ELF-1 (cell line): ENCODE measurements at places on chromosomes 12 and 14.

GRCh38 chr12:109625749-109626377, 52.3 kb downstream of the MVK start:
- no peak for DNase-seq

GRCh38 chr12:22658214-22658613, 33.2 kb downstream of the ETNK1 start:
- no peak for DNase-seq

DNA sequence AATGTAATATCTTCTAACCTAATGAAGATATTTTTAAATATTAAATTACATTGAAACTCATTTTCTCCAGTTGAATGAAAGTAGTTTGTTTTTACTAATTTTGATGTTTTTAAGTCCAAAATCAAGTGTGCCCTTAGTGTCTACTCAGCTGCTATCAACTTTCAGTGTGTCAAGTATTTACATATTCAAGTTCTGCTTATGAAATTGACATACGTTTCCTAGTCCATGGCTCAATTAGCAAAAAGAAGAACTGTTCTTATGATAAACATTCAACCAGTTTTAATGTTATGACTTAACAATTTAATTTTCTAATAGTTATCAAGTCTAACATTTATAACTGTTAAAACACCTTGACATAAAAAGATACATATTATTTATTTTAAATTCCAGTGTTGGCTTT, 137.1 kb downstream of the DUSP6 start:
- no peak for DNase-seq

- DNase-seq, result peak; percentile 39
Measured at GRCh38 chr12:21324551-21324950, 10.2 kb downstream of the SLCO1A2 start.

- no peak for DNase-seq
Measured at GRCh38 chr14:77599889-77600288, 16.5 kb downstream of the SPTLC2 start.

DNA sequence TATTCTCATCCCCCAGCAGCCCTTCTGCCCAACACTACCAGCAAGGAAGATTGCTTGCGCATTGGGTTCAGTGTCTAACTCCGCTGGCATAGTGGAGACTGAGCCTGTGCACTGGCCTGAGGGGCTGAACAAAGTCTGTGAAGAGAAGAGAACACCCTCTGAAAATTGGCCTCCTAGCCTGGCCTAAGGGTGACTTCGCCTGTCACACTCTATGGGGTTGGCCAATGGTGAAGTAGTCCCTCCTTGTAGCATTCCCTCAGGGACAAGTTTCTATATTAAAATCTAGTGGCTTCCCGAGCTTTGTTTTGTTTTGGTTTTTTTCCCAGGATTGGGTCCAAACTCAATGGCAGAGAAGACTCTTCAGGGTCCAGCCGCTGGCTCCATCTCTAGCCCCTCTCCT, 49.1 kb upstream of the DAAM1 start:
- DNase-seq, result no peak

DNA sequence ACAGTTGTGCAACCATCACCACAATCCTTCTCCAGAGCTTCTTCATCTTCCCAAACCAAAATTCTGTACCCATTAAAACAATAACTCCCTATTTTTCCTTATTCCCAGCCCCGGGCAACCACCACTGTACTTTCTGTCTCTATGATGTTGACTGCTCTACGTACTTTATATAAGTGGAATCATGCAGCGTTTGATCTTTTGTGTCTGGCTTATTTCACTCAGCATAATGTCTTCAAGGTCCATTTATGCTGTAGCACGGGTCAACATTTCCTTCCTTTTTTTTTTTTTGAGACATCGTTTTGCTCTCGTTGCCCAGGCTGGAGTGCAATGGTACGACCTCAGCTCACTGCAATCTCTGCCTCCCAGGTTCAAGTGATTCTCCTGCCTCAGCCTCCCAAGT, 162.7 kb upstream of the GSC start:
- no peak for DNase-seq

- no peak for DNase-seq
Measured at GRCh38 chr12:112685321-112685720, 106.2 kb upstream of the RPH3A start.

GRCh38 chr12:87866578-87867292, 162.5 kb downstream of the C12orf50 start:
- no peak for DNase-seq

DNA sequence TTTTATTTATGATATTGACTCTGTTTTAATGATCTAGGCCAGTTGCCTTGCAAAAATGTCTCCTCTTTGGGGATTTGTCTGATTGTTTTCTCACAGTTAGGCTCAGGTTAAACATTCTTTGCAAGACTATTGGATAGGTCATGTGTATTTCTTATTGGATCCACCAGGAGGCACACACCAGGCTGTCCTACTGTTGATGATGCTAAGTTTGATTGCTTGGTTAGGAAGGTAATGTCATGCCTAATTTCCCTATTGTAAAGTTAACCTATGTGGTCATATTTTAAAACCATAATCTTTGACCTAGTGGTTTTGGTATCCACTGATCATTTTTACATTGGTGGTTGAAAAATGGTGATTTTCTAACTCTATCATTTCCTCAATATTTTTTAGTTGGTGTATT, 137.1 kb downstream of the BRMS1L start:
- DNase-seq, result no peak

DNA sequence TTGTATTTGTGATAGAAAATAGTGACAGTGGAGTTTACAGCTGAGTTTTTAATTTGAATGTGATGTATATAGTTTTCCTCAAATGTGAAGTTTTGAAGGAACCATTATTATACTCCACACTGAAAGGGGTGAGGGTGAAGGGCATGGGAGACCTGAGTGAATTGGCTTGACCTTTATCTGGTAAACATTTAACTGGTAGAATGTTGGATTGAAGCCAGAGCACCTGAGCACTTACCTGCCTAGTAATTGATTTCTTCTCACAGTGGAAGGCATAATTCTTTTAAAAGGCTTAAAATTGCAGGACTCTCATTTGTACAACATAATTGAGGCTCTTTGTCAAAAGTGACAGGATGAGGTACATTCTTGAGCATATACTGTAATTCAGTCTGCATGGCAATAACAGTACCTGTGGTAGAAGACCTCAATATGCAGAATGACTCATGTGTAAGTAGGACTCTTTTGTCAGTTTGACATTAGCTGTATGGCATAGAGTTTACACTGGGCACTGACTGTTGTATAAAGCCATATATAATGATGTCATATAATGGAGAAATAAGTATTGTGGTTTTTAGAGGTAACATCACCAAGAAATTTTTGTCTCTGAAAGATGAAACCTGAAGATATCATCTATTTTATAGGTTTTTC, 309.6 kb downstream of the TMTC2 start:
- DNase-seq, result no peak

DNA sequence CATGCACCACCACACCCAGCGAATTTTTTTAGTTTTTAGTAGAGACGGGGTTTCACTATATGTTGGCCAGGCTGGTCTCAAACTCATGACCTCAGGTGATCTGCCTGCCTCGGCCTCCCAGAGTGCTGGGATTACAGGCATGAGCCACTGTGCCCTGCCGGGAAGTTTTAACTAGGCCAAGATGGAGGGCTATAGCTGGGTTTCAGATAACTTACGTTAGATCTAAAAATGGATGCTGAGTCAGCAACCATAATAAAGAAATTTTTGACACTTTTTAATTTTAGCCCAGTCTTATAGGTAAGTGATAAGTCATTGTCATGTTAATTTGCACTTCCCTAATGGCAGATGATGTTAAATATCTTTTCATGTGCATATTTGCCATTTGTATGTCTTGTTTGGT, 14.4 kb downstream of the ZDHHC17 start:
- DNase-seq, result no peak

- DNase-seq, result no peak
Measured at GRCh38 chr12:16552301-16552700, 53.7 kb downstream of the LMO3 start.

DNA sequence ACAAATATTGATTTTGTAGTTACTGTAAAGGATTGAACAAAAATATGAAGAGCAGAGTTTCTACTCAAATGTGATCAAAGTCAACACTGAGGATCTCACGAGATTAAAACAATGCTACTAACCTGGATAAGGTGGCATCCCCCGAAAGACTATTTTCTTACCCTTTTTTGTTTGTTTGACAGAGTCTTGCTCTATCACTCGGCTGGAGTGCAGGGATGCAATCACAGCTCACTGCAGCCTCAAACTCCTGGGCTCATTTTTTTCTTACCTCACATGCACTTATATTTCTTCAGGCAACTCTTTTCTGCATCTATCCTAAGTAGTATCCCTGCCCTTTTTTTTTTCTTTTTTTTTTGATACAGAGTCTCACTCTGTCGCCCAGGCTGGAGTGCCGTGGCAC, 109.2 kb downstream of the VEZT start:
- DNase-seq, result no peak

DNA sequence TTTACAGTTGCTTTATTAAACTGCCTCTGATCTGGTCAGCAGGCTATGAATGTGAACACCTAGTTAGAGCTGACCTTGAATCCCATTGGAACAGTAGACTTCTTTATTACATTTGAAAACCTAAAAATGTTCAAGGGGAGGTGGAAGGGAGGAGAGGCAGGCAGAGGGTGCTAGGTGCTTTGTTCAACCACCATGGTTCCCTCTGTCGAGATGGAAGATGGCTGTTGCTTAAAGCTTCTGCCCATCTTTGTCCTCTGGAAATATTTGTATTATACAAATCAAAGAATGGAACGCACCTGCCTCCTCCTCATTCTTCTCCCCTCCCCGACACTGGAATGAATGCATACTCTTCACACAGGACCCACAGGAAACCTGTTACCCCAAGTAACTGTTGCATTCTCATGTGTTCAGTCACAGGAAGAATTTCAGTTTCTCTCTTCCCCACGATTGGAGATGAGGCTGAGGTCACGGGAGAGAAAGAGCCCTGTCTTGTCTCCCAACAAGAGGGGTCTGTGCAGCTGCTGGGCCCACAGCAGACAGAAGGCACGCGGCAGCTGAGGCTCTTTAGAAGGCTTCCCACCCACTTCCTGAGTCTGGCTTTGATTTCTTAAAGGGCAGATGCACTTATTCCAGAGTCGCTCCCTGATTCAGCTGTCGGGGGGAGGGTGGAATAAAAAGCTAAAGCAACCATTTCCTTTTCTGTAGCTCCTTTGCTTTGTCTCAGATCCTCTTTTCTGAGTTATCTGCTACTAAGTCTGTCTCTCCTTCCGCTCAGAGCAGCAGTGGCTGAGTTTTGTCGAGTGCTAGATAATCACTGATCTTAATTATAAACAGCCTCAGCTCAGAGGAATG, 217.9 kb upstream of the BTG1 start:
- DNase-seq, result peak; percentile 21

GRCh38 chr14:31592631-31593030, 31.4 kb downstream of the NUBPL start:
- no peak for DNase-seq

DNA sequence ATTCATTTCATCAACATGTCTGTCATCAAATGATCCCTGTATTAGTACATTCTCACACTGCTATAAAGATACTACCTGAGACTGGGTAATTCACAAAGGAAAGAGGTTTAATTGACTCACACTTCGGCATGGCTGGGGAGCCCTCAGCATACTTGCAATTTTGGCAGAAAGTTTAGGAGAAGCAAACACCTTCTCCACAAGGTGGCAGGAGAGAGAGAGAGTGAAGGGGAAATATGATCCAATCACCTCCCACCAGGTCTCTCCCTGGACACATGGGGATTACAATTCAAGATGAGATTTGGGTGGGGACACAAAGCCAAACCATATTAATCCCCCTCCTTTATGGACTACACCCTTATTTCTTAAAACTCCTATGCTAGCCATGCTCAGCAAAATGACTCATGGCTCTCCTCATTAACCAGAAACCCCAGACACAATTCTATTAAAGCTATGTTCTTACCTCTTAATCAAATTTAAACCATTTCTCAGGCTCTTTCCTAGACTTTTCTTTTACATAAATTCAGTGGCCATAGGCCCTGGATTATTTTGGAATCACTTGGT, 932.3 kb downstream of the FLRT2 start:
- DNase-seq, result peak; percentile 9

DNA sequence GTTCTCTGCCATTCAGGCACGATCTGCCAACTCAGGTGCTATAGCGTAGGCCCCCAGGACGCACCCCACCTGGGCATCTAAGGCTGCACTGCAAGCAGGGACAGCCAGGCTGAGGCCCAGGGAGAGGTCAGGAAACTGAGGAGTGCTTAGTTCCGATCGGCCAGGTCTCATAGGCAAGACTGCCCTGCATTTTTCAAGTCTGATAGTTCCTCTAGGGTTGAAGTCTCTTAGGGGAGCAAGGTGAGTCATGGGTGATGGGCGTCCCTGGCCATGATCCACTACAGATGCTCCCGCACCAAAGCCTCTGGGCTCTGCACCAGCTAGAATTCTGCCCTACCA, 13.2 kb downstream of the NOPCHAP1 start:
- no peak for DNase-seq

DNA sequence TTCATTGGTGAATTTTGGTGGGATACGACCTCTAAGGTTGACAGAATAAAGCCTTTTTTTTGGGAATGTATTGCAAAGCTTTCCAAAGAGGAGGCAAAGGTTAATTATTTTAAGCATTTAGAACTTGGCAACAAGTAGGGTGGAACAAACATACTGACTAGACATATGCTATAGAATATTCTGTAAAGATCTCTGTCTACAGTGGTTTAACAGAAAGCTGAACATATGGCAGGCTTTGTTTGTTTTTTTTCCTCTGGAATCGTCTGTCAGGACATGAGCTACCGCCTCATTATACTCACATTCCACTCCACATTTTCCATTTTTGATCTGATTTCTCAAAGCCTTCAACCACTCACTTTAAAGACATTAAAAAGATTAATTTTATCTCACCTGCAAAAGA, 153.4 kb upstream of the PELI2 start:
- DNase-seq, result no peak

DNA sequence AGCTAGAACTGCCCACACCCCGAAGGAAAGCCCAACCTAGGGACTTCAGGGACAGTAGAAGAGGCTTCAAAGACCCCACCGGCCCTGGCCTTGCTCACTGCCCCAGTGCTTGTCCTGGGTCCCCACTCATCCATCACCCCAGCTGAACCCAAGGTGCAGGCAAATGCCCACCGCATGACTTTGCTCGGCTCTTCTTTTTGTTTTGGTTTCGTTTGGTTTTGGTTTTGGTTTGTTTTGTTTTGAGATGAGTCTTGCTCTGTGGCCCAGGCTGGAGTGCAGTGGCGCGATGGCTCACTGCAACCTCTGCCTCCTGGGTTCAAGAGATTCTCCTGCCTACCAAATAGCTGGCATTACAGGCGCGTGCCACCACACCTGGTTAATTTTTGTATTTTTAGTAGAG, 9.0 kb downstream of the CCDC85C start:
- DNase-seq, result no peak
